ENCODE measurements at places on chromosomes 3 and 15.
A peak's percentile ranks its signal among the peaks of the same experiment; 100 is the strongest.

GRCh38 chr3:98565843-98566242 lies 27.6 kb downstream of the CPOX start:
- peaks cover 4% of the 10 kb centered on the region for H3K27me3 ChIP-seq
- no peak for DNase-seq
- no peaks in the 10 kb centered on the region for H3K4me1 ChIP-seq

DNA sequence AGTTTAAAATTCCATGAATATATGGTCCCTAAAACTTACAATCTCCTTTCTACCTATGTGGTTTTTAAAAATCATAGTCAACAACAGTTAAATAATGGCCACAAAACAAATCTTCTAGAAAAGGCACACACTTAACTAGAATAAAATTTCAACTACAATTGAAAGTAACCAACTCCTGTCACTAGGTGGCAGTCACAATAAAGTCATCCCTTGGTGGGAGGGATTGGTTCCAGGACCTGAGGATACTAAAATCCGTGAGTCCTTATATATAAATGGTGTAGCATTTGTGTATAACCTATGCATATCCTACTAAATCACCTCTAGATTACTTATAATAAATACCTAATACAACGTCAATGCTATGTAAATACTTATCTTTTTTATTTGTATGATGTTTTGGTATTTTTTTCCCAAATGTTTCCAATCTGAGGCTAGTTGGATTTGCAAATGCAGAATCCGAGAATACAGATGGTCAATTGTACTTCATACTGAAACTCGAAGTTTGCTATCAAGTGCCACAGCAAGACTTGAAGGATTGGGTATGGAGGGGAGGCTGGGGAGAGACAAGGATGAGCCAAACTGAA lies 172.6 kb downstream of the FMN1 start:
- DNase-seq: no peak
- H3K27me3 ChIP-seq: no peaks in the 10 kb centered on the region
- no peak overlapping the region for H3K27ac ChIP-seq
- no peaks in the 10 kb centered on the region for H3K36me3 ChIP-seq
- H3K4me3 ChIP-seq: no peak overlapping the region

GRCh38 chr15:93001156-93001555 lies 87.9 kb downstream of the RGMA start:
- H3K27ac ChIP-seq: no peak overlapping the region
- no peaks in the 10 kb centered on the region for H3K4me1 ChIP-seq
- H3K27me3 ChIP-seq: no peaks in the 10 kb centered on the region
- peaks cover 74% of the 10 kb centered on the region for H3K36me3 ChIP-seq

- no peaks in the 10 kb centered on the region for H3K27me3 ChIP-seq
- H3K4me3 ChIP-seq: no peak overlapping the region
- DNase-seq: no peak
- H3K4me1 ChIP-seq: no peaks in the 10 kb centered on the region
- no peaks in the 10 kb centered on the region for H3K36me3 ChIP-seq
- H3K27ac ChIP-seq: no peak overlapping the region
These were observed 350.5 kb upstream of the ICE2 start for GRCh38 chr15:60829416-60829815.

GRCh38 chr3:191244242-191244867 lies 45.3 kb downstream of the OSTN start:
- H3K4me3 ChIP-seq: no peak overlapping the region
- H3K4me1 ChIP-seq: no peaks in the 10 kb centered on the region
- H3K27ac ChIP-seq: no peak overlapping the region

DNA sequence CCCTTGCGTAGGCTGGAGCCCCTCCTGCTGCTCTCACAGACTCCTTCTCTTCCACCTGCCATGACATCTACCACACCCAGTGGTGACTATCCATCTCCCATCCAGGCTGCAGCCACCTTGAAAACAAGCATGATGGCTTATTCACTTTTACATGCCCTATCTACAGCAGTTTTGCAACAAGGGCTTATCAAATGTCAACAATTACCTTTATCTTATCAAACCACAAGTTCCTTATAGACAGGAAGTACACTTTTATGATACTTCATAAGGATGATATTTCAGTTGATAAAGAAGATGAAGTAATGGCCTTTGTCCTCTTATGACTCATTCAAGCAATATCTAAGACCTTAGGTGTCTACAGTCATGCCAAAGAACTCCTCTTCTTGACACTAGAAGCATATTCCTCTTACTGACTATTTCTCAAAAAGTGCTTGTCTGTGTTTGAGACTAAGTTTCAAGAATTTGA lies 125.3 kb upstream of the SPRED1 start:
- no peak for DNase-seq
- H3K27ac ChIP-seq: no peak overlapping the region
- H3K4me1 ChIP-seq: no peaks in the 10 kb centered on the region
- H3K4me3 ChIP-seq: no peak overlapping the region
- H3K36me3 ChIP-seq: no peaks in the 10 kb centered on the region

GRCh38 chr3:89043406-89043932 lies 64.0 kb upstream of the EPHA3 start:
- no peak overlapping the region for H3K27ac ChIP-seq
- no peak for DNase-seq

GRCh38 chr15:72782274-72783003 lies 1.1 kb downstream of the ADPGK start:
- H3K4me1 ChIP-seq: peaks cover 5% of the 10 kb centered on the region
- no peaks in the 10 kb centered on the region for H3K36me3 ChIP-seq
- H3K27me3 ChIP-seq: no peaks in the 10 kb centered on the region

DNA sequence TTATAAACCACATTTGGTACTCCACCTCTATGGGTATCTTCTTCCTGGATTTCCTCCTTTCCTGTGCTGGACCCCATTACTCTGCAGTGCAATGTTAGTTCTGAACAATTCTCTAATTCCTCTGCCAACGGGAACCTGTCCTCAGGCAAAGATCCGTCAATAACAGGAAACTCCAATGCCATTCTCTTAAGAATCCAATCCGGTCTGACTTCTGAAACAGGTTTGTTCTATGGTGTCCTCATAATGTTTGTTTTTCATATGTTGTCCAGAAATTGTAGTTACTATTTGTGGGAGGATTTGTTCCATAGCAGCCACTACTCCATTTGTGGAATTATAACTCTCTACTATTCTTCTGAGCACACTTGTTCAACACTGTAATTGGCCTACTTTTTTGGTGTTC lies 112.7 kb downstream of the TBL1XR1 start:
- no peaks in the 10 kb centered on the region for H3K36me3 ChIP-seq
- H3K4me1 ChIP-seq: peaks cover 10% of the 10 kb centered on the region
- no peak overlapping the region for H3K4me3 ChIP-seq
- H3K27me3 ChIP-seq: no peaks in the 10 kb centered on the region
- H3K27ac ChIP-seq: peak overlapping the region; percentile 30
- no peak for DNase-seq

DNA sequence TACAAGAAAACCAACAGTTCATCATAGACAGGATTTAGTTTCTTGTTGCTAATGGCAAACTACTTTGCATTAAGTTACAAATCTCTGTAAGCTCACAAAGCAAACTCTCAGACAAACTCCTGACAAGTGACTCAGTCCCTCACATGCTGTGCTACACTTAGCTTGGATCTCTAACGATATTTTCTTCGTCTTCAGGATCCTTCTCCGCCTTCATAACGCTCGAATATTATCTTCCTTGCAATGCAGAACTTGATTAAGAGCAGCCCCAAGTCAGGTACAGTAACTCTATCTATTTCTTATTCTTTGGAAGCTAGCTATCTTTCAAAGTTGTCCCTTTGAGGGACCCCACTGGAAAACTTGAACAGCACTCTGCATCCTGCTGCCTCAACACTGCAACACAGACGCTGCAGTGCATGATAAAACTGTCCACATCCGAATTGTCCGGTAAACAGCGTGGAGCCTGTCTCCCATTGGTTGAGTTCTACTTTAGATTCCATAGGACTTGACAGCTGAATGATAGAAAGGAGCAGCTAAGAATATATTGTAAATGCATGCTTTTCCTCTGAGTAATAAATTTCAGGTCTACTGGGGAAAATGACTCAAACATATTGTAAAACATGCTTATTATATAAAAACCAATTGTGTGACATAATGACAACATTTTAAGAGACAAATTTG lies 61.3 kb downstream of the UACA start:
- H3K4me1 ChIP-seq: peaks cover 91% of the 10 kb centered on the region
- H3K36me3 ChIP-seq: peaks cover 4% of the 10 kb centered on the region
- peak; percentile 75 for DNase-seq
- H3K27ac ChIP-seq: peak overlapping the region; percentile 94
- no peaks in the 10 kb centered on the region for H3K27me3 ChIP-seq

DNA sequence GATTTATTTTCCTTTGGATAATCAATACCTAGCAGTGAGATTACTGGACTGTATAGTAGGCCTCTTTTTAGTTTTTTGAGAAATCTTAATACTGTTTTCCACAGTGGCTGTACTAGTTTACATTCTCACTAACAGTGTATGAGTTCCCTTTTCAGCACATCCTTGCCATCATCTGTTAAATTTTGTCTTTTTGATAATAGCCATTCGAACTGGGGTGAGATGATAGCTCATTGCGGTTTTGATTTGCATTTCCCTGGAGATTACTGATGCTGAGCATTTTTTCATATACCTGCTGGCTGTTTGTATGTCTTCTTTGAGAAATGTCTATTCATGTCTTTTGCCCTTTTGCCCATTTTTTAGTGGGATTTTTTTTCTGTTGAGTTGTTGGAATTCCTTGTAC lies 210.8 kb downstream of the CGGBP1 start:
- no peaks in the 10 kb centered on the region for H3K27me3 ChIP-seq
- H3K4me1 ChIP-seq: no peaks in the 10 kb centered on the region
- H3K4me3 ChIP-seq: no peak overlapping the region
- DNase-seq: no peak
- H3K36me3 ChIP-seq: no peaks in the 10 kb centered on the region
- no peak overlapping the region for H3K27ac ChIP-seq

DNA sequence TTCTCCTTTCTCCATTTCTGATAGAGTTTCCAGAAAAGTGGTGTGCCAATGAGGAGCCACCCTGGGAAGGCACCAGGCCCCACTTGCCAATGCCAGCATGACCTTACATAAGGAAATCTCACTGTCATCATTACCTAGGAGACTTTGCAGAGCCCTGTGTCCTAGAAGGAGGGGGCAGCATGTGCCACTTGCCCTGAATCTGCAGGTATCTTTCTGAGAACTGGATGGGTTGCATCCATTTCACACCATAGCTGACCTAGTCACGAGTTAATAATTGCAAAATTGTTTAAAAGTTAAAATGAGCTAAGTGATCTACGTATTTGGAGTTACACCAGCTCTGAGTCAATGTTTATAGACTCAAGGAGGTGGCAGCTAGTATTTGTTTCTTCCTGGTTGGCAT lies 14.3 kb downstream of the CA12 start:
- no peaks in the 10 kb centered on the region for H3K4me1 ChIP-seq
- no peak overlapping the region for H3K27ac ChIP-seq
- H3K27me3 ChIP-seq: no peaks in the 10 kb centered on the region
- H3K36me3 ChIP-seq: no peaks in the 10 kb centered on the region
- no peak overlapping the region for H3K4me3 ChIP-seq
